ENCODE measurements at places on chromosomes 7 and 10. TPM values are rescaled to one million over a fixed set of nuclear protein-coding genes. Genes with fewer than 3 reads are reported as not detected.

The GRM3 gene
- not detected for total RNA-seq

The WNT2 gene
- total RNA-seq: 1.3 TPM

The HGF gene
- 30.3 TPM for total RNA-seq

The MYL10 gene
- total RNA-seq: not detected

The EPHA1 gene
- total RNA-seq: 0.17 TPM

The DGKI gene
- 1.2 TPM for total RNA-seq

The SYNPO2L gene
- total RNA-seq: under 0.01 TPM

The C7orf33 gene
- total RNA-seq: not detected

The EGFR gene
- 42.0 TPM for total RNA-seq

Data from bronchus fibroblast of lung (primary cell).